ENCODE measurements at places on chromosomes 1 and 21.
A peak's percentile ranks its signal among the peaks of the same experiment; 100 is the strongest.

DNA sequence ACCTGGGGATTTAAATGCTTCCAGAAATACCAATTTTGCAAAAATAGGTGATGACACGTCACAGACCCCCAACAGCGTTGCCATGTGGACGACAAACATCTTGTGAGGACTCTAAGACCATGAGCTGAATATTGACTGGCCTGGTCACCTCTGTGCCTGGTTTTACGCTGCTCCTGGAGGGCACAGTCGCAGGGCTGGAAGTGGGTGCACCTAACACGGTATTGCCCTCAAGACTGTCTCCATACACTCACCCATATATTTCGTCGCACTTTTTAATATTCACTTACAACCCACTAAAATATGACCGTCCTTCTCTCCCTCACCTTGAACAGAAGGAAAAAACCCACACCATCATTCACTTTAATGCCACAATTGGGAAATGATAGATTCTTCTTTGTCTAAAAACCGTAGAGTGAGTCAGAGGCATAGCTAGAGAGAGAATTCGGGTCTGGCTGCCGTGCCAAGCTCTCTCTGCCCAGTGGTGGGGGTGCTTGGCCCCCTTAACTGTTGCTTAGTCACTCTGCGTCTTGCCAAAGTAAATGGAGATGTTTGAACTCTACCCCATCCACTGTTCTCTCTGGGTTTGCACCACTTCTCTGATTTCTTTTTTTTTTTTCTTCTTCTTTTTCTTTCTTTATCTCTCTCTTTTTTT is 40.8 kb upstream of the UTS2 start:
- DNase-seq: peak; percentile 90

GRCh38 chr21:43819511-43820405 is 30.4 kb downstream of the RRP1 start:
- no peak for DNase-seq

GRCh38 chr21:39818557-39818956 is 48.7 kb upstream of the PCP4 start:
- no peak for DNase-seq

- DNase-seq: no peak
These were observed 6.6 kb downstream of the SLC2A5 start for GRCh38 chr1:9062846-9063245.

GRCh38 chr1:241130881-241131280 is 226.1 kb downstream of the RGS7 start:
- no peak for DNase-seq

GRCh38 chr1:116356673-116357072 is 16.4 kb upstream of the ATP1A1 start:
- DNase-seq: peak; percentile 49

- DNase-seq: peak; percentile 3
These were observed 39.5 kb upstream of the FAM20B start for GRCh38 chr1:178986204-178986603.

- peak; percentile 84 for DNase-seq
These were observed 9.1 kb downstream of the SGIP1 start for GRCh38 chr1:66542811-66543767.
